ENCODE measurements at places on chromosomes 3 and 15.

DNA sequence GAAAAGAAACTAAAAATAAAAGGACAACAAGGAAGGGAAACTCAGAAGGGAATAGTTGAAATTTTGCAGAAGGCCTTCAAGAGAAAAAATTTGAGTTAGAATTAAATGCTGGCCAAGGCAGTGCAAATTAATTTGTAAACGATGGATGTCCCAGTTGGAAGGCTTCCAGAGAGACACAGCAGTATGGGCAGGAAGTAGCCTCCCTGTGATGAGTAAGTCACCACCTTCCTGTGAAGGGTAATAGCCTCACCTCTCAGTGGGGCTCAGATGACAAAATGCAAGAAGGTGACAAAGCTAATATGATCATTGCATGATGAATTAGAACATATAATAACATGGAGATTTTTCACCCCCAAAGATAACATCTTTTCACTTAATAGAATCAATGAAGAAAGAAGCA lies 27.3 kb upstream of the TMCO5A start:
- DNase-seq = no peak

GRCh38 chr3:173750095-173750494 lies 352.6 kb downstream of the NLGN1 start:
- no peak for DNase-seq

DNA sequence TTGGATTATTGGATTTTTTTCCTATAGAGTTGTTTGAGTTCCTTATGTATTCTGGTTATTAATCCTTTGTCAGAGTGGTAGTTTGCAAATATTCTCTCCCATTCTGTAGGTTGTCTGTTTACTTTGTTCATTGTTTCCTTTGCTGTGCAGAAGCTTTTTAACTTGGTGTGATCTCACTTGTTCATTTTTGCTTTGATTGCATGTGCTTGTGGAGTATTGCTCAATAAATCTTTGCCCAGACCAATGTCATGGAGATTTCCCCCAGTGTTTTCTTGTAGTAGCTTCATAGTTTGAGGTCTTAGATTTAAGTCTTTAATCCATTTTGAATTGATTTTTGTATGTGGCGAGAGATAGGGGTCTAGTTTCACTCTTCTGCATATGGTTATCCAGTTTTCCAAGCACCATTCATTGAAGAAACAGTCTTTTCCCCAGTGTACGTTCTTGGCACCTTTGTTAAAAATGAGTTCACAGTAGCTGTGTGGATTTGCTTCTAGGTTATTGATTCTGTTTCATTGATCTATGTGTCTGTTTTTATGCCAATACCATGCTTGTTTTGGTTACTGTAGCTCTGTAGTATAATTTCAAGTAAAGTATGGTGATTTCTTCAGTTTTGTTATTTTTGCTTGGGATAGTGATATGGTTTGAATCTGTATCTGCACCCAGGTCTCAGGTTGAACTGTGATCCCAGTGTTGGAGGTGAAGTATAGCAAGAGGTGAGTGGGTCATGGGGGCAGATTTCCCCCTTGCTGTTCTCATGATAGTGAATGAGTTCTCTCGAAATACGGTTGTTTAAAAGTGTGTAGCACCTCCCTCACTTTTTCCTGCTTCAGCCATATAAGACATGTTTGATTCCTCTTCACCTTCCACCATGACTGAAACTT lies 46.1 kb upstream of the TNFSF10 start:
- no peak for DNase-seq

DNA sequence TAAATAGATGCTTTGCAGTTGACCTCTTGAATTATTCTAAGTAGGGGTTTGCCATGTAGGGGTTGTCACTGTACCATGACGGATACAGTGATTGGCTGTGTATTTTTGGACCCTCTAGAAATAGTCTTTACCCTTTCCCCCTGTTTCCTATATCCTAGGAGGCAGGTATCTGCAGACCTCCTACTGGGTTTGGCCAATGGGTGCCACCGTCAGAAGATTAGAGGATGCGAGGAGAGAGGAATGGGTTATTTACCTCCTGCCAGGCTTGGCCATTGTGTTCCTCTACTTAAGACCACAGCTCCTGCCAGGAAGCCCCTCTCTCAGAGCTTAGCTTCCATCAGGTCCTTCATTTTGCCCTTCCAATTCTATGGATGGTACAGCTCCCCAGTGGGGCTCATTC lies 40.2 kb upstream of the CLRN1 start:
- DNase-seq = no peak

- DNase-seq = no peak
Measured at GRCh38 chr3:132001999-132002398, 32.8 kb downstream of the CPNE4 start.

DNA sequence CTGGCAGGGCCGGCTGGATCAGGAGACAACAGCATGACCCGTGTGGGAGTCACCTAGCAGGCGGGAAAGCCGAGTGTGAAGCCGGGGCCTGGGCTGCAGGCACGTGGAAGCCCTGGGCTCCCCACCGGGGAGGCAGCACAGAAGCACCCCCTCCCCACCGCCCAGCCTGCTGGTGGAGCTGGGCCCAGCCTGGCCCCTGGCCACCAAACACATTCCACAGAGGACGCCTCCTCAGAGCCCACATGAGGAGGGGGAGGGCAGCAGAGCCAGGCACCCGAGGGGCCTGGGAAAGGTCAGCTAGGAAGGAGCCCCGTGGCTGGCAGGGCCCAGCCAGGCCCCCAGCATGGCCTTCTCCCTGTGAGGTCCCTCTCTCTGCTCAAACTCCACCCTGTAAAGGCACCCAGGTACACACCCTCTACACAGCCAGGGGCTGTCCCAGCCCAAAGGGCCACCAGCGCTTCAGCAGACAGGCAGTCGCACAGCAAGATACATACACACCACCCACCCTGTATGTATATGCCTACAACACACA lies 4.5 kb downstream of the PLXNB1 start:
- no peak for DNase-seq

DNA sequence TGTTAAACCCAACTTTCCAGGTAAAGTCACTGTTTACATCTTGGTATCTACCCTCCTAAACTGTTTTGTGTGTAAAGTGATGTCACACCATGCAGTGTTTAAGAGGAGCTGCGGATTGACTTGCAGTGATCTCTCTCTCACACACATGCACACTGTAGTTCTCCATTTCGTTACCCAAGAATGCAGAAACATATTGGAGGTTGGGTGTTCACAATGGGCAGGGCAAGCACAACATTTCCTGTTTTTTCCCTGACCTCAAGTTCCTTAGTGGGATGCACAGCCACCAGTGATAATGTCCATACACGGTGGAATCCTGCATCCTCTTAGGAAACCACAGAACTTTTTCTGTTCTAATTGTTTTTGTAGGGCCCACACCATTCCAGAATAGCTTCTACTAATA lies 85.3 kb upstream of the CFAP20DC start:
- no peak for DNase-seq

DNA sequence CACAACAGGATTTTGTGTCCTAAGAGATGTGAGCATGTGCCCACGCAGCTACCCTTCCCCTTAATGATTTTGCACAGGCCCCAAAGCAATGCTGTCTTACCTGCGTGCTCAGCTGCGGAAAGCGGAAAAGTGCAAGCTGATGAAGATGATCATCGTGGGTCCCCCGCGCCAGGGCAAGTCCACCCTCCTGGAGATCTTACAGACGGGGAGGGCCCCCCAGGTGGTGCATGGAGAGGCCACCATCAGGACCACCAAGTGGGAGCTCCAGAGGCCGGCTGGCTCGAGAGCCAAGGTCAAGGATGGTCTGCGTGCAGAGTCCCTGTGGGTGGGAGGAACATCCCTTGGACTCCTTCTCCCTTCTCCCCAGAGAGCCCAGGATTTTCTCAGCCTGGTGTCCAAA lies 103.1 kb downstream of the LRRK1 start:
- no peak for DNase-seq

- no peak for DNase-seq
Measured at GRCh38 chr3:43388175-43388574, 101.8 kb downstream of the SNRK start.

GRCh38 chr3:12308517-12308916 lies 19.6 kb downstream of the PPARG start:
- DNase-seq = no peak

DNA sequence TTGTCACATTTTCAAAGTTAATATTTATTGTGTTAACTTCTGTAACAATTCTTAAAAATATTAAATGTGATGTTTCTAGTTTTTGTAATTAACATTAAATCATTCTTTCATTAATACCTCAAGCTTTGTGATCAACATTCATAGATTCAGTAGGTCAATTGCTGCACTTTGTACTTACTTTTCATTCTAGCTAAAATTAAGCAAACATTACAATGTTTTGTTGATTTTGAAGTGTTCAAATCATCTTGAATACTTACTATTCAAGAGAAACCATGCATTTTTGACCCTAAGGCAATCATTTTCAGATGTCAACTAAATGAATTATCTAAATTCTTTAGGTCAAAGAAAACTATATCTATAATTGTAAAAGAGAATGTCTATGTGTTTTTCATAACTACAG lies 933.1 kb downstream of the NAALADL2 start:
- DNase-seq = no peak

- DNase-seq = no peak
Measured at GRCh38 chr3:23481011-23481615, 278.0 kb downstream of the UBE2E2 start.

- DNase-seq = no peak
Measured at GRCh38 chr3:59856934-59857460, 807.2 kb upstream of the CFAP20DC start.

DNA sequence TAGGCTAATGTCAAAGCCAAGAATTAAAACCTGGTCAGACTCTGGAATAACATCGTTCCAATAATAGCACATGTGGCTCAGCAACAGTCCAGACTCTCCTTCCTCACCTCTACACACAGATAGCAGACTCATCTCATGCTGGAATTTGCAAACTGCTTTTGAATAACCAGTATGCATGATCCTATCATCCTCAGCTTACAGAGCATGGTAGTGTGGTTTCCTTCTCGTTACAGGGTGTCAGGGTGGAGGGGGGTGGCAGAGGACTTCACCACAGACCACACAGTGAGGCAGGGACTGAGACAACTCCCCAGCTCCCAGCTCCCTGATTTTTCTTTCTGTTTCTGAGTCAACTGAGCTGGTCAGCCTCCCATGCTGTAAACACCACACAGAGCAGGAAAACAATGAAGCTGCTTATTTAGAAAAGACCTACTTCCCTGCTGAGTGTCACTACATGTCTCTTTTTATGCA lies 101.6 kb downstream of the RPL22L1 start:
- DNase-seq = no peak

DNA sequence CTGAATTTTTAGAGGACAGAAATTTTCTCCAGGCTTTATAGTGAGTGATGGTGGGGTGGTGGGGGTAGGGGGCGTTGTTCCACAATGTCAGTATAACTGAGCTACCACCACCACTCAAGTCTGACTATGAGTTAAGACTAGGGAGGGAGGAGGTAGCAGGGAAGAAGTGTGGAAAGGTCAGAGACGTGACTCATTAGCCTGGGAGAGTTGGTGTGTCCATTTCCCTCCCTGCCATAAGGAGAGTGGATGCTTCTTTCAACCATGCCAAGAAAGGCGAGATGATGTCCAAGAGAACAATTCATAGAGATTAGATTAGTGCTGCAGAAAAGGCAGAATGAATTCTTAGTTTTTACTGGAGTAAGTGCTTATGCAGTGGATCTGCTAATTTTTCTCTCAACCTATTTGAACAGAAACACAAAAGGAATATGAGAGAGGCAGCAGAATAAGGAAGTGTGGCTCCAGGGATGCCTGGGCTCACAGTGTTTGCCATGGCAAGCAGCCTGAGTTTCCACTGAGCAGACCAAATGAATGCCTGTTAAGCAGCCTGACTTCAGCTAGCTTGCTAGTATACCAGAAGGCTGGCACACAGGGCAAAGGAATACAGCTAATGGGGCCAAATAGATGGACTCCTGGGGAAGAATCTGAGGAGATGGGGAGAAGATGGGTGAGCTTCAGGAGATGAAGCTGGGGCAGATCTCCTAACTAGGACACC lies 708.9 kb downstream of the NTRK3 start:
- no peak for DNase-seq

- no peak for DNase-seq
Measured at GRCh38 chr3:96017556-96017955, 796.8 kb upstream of the EPHA6 start.

- no peak for DNase-seq
Measured at GRCh38 chr3:4824926-4825325, 154.3 kb upstream of the BHLHE40 start.

DNA sequence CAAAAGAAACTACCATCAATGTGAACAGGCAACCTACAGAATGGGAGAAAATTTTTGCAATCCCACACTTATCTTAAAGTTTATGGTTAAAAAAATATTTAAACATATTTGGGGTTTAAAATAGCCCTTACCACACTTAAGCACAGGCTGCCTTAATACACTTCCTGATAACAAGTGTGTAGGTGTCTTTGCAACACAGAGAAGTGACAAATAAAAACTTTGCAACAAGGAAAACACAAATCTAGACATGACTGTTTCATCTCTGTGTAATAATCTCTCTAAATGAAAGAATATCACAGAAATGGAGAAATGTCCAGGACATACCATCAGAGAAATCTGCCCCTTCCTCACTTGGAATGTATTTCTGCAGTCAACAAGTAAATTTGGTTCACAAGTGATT lies 464.1 kb upstream of the ARHGEF26 start:
- no peak for DNase-seq

DNA sequence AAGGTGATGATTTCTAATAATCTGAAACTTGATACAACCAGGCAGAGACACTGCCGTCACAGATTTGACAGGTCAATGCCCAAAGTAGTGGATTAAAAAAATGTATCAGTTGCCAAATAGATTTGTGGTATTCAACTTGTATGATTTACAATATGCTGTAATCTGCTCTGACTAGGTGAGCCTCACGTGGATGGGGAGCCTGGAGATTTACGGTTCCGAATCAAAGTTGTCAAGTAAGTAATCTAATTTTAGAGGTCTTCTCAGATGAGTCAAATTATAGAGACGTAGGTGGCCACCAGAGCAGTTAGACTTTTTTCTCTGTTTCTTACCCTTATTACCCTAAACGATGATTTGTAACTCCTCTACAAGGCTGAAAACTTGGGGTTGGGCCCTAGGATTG lies 12.0 kb downstream of the DNAJB11 start:
- no peak for DNase-seq

DNA sequence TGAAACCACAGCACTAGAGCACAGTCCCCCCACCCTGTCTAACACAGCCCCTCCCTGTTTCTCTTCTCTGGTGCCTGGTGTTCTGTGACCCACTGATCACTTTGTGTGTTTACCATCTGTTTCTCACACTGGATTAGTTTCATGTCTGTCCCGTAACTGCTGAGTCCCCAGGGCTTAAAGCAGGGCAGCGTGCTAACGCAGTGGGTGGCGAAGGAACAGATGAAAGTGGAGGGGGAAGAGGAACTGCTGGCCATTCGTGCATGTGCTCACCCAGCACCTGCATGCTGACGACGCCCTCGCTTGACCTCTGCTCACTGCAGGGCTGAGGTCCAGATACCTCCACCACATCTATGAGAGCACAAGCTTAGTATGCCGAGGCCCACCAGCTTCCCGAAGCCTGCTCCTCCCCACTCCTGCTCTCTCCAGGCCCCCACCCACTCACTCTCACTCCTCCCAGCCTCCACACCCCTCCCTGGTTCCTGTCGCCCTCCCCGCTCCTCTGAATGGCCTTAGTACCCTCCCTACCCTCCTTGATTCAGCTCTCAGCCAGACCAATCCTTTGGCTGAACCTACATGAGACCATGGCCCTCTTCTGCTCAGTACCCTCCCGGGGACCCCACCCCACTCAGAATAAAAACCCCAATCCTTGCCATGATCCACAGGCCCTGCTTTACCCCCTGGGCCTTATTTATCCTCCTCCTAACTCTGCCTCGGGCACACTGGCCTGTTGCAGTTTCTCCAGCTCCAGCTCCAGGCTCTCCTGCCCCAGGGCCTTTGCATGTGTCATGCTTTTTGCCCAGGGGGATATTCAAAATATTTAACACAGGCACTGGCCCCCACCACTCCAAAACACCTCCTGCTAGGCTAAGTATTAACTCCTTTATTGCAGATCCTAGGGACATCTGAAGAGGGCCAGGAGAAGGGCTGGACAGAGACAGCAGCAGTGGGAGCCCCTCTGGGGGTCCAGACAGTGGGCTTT lies 15.1 kb upstream of the IQSEC1 start:
- no peak for DNase-seq

Data from stimulated activated CD4-positive, alpha-beta T cell treated with anti-CD3 and anti-CD28 coated beads, Interleukin-1b, Interleukin-23, amount 100 ng/mL, for 48 hours (primary cell).